ENCODE measurements at places on chromosomes 7 and 10.

DNA sequence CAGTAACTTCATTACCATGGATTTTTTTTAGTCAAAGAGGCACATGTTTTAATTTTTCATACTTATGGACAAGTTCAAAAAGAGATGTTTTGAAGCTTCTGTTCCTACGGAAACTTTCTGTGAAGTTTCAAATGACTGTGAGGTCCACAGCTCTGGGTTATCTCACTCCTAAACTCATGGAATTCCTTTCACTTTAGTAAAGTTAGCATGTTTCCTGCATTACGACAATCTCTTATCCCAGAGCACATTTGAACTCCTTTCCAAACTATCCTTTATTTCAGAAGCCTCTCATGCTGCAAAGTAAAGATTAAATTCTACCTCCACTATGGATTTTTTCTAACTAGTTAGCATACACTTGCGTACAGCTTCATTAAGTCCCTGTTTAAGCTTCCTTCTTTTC lies 15.3 kb upstream of the ADD3 start:
- DNase-seq, result no peak

GRCh38 chr7:96424411-96424810 lies 102.5 kb upstream of the SLC25A13 start:
- DNase-seq, result no peak

DNA sequence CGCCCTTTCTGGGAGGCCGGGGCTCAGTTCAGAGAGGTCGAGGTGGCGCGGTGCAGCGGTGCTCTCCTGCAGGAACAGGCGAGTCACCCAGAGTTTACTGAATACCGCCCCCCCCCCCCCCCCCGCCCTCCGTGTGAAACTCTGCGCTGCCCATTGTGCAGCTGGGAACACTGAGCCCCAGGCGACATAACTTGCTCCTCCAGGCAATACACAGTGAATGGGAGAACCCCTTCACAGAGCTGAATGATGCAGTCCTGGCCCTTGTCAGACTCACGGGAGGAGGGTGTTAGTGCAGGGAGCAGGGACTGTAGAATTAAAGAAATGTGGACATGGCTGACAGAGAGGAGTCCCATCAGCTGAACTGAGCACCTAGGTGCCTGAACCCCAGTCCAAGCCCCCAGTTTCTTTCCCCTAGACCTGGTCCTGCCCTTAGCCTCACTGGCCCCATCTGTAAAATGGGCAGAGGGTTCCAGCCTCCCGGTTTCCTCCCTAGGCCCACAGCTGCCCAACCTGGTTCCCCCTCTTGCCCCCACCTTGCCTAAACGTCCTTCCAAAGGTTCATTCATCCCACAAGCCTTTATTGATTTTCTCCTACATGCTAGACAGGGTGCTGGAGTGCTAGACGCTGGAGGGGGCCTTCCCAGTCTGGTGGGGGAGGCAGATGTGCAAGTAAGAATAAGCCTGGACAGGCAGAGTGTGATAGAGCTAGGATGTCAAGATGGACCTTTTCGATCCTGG lies 869 bp upstream of the LOXL4 start:
- DNase-seq, result no peak

DNA sequence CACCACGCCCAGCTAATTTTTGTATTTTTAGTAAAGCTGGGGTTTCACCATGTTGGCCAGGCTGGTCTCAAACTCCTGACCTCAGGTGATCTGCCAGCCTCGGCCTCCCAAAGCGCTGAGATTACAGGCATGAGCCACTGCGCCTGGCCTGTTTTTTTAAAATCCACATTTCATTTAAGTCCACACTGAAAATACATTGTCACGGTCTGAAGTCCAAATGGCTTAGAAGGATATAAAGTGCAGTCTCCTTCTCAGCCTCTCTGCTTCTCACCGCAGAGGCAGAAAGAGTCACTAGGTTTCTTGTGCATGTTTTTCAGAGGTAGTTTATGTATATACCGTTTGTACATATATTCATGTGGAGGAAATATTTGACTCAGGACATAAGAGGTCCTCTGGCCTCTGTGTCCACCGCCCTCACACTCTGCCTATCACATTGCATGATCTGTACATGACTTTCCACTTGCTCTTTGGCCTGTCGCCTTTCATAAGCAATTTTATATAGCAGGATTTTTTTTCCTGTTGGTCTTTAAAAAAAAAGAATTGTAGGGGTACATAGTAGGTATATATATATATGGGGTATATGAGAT lies 42.9 kb downstream of the BLNK start:
- no peak for DNase-seq

DNA sequence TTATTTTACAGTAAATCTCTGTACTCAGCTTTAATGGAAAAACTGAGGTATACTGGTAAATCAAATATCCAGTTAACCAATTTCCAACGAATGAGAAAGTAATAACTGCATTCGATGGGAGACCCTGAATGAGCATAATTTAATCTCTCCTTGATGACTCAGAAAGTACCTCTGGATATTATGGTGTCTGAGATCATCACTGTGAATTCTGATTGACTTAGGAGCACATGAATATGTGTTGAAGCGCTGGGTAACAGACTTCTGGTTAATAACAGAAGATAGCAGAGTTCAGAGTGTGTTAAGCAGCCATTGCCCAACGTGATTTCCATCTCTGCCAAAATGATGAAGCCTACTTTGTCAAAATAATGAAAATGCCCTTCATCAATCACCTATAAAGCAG lies 116.6 kb downstream of the NRP1 start:
- no peak for DNase-seq

DNA sequence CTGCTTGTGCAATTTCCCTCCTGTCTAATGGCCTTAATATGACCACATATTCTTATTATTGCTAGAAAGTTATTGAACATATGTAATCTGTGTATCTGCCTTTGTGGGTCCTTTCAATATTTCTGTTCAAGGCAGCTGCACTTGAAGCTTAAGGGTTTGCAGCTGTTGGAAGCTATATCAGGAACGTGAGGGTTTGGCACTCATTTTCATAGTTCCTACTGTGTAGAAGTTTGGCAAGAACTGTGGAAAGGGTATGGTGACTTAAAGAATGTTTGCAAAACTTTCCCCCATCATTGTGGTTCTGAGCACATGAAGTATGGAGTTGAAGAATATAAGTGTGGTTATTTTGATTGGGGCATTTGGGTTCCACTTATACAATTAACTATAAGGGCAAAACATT lies 144.7 kb upstream of the SEMA3A start:
- no peak for DNase-seq

GRCh38 chr10:63763744-63764143 lies 242.5 kb downstream of the REEP3 start:
- DNase-seq, result no peak

GRCh38 chr10:21637795-21638194 lies 103.8 kb downstream of the MLLT10 start:
- no peak for DNase-seq

DNA sequence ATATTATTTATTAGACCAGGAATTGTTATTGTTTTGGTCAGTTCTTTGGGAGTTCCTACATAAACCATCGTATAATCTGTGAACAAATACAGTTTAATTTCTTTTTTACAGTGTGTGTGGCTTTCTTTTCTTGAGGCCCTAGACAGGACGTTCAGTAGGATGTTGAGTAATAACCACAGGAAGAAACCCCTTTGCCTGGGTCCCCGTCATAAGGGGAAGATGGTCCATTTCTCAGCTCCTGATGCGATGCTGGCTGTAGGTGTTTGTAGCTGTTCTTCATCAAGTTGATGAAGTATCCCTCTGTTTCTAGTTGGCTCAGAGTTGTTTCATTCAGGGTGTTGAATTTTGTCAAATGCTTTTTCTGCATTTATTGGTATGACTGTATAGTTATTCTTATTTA lies 219.7 kb upstream of the ADARB2 start:
- no peak for DNase-seq

GRCh38 chr10:49597426-49598163 lies 12.5 kb upstream of the SLC18A3 start:
- DNase-seq, result no peak

- DNase-seq, result no peak
Measured at GRCh38 chr7:108000875-108001763, 1.8 kb downstream of the LAMB1 start.

DNA sequence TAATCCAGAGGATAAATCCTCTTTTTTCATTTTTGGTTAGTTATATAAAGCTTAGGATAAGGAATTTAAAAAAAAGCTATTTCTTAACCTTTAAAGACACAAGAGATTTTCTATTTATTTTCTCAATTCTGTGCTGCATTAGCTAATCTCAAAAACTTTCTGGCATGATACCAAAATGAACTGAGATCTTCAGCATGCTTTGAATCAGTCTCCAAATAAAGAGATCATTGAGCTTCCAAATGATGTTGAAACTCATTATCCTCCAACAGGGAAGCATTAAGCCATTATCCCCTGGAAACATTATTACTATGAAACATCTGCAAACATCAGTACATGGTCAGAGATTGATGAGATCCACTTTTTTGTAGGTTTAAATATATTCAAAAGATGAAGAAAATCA lies 350.3 kb upstream of the TEX47 start:
- DNase-seq, result no peak

GRCh38 chr7:121069346-121070100 lies 81.0 kb downstream of the CPED1 start:
- no peak for DNase-seq

- no peak for DNase-seq
Measured at GRCh38 chr7:94265456-94265855, 129.2 kb upstream of the COL1A2 start.

DNA sequence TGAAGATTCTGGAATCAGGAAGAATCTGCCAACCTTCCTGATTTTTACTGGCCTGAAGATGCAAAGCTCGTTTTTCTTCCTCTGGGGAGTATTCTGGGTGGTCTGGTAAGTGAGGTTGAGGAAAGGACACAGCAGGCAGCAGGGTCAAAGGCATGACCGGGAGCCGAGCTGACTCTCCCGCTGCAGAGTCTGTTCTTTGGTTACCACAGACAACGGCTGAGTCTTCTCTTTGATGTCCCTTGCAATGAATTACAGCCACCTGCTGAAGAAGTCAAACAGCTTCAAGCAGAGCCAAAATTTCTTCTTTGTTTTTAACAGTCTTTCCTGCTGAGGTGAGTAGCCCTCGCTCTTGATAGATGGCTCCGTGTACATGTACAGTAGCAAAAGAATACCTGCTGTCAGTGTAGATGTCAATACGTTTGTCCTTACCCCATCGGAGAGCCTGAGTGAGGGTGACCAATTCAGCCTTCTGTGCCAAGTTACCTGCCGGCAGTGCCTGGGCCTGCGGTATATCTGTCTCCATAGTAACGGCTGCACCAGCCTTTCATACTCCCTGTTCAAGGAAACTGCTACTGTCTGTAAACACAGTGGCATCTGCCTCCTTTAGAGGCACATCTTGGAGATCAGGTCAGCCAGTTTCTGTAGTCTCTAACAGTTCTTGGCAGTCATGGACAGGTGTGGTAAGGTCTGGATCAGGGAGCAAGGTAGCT lies 76.4 kb downstream of the PRR15 start:
- DNase-seq, result no peak

DNA sequence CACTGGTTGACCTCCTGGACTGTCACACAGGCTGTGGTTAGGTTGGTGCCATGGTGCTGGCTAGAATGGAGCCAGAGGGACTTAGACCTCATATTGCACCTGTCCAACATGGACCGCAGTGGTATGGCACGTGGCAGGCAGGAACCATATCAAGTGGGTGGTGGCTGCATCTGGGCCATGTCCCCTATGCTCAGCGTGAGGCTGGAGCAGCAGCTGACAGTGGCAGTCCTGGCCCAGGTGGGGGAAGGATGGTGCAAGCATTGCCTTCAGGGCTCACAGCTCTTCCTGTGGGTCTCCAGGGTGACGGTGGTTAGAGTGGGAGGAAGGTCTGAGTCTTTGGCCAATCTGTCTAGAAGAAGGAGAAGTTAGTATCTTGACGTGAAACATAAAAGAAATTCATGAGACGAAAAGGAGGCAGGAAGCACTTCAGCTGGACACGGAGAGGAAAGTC lies 54.5 kb upstream of the PFKFB3 start:
- no peak for DNase-seq

- DNase-seq, result no peak
Measured at GRCh38 chr10:10642189-10642588, 375.5 kb upstream of the CELF2 start.

DNA sequence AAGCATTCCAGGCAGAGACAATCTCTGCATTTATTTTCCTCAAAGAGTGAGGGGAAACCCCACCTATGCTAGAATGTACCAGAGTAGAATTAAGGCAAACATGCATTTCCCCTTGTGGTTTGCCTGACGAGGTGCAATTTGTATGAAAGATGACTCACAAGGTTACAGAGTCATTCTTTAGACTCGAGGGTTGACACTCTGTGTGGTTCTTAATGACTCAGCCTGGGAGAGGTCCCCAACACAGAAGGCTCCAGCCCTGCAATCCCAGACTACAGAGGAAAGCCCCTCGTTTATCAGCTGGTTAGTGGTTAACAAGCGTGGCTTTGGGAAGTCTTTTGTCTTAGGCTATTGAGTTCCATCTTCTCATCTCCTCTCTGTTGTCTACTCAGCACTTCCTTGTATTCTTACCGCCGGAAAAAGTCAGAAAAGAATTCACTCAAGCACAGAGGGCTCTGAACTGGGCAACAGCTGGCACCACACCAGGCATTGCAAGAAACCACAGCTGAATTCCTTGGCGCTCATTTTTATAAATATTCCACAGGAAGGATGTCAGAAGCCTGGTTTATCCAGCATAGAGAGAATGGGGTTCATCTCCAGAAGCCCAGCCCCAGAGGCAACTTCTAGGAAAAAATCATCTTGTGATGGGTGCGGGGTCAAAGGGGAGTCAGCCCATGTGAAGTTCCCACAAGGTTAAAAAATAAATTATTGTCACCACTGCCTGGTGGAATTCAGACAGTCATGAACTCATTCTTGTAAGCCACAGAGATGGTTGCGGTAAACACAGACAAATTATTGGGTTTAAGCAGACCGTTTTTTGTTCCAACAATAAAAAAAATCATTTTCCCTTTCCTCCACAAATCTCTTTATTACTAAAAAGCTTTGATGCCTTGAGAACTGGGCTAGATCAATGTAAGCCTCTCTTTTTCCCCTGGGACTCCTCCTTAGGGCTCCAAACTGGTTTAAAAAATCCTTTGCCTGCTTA lies 24.5 kb upstream of the SVIL start:
- DNase-seq, result peak; percentile 47

GRCh38 chr7:77315182-77315591 lies 101.0 kb downstream of the GSAP start:
- DNase-seq, result no peak

DNA sequence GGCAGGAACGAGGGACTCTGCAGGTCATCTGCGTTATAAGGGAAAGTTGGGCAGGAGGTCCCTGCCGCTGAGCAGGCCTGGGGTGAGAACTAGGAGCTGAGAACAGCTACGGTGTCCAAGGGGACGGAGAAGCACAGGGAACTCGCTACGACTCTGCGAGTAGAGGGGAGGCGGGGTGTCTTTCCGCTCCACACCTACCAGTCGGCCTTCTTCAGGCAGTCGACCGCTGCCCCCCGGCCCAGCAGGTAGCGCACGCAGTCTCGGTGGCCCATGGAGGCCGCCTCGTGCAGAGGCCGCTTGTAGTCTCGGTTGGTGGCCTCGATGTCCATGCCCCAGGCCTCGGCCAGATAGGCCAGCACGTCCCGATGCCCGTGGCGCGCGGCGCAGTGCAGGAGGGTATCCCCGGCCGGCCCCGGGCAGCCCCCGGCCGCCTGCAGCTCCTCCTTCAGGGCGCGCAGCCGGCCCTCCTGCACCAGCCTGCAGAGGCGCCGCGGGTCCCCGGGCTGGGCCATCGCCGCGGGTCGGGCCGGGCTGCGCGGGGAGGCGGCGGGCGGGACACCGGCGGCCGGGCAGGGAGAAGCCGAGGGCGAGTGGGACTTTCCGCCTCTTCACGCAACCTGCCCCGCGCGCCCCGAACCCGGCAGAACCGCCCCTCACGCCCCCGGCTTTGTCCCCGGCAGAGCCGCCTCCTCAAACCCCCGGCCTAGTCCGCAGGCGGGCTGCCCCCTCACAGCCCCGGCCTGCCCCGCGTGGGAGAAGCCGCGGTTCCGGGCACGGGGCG lies 660 bp downstream of the ANKRD16 start:
- DNase-seq, result peak; percentile 35

GRCh38 chr7:16061011-16061410 lies 360.3 kb downstream of the CRPPA start:
- DNase-seq, result no peak
